ENCODE measurements at places on chromosomes 5 and 9.

DNA sequence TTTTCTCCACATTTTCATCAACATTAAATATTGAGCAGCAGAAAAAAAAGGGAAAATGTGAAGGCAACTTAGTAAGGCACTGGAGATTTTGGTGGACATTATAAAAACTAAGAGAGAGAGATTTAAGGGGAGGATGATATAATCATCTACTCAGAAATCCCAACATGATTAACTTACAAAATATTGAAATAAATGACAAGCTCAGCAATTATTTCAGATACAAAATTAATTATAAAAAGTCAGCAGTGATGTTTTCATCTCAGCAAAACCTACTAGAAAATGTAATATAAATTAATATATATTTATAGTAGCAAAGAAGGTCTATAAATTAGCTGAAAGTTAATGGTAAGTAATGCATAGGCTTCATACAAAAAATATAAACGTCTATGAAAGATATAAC is 30.8 kb upstream of the PRDM9 start:
- no peak for DNase-seq

DNA sequence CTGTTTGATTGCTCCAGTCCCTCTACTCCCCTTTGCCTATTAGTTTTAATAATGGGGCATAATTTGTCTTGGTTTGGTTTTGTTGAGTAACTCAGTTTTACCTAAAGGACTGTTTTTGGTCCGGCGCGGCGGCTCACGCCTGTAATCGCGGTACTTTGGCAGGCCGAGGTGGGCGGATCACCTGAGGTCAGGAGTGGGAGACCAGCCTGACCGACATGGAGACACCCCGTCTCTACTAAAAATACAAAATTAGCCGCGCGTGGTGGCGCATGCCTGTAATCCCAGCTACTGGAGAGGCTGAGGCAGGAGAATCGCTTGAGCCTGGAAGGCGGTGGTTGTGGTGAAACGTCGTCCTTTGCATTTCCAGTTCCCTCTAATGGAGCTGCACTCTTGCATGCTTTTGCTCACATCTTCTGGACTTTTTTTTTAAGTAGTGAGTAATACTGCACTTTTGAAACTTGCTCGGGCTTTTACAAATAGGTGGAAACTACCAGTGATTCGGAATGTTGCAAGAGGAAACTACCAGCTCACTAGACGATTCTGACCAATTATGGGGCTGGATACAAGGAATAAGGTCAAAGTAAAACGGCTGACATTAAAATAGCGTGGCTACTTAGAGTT is 721 bp upstream of the MAML1 start:
- DNase-seq: peak; percentile 52

GRCh38 chr9:137435381-137435891 is 5.7 kb downstream of the ENTPD8 start:
- DNase-seq: no peak

GRCh38 chr9:133786371-133786753 is 48.2 kb upstream of the SARDH start:
- no peak for DNase-seq

DNA sequence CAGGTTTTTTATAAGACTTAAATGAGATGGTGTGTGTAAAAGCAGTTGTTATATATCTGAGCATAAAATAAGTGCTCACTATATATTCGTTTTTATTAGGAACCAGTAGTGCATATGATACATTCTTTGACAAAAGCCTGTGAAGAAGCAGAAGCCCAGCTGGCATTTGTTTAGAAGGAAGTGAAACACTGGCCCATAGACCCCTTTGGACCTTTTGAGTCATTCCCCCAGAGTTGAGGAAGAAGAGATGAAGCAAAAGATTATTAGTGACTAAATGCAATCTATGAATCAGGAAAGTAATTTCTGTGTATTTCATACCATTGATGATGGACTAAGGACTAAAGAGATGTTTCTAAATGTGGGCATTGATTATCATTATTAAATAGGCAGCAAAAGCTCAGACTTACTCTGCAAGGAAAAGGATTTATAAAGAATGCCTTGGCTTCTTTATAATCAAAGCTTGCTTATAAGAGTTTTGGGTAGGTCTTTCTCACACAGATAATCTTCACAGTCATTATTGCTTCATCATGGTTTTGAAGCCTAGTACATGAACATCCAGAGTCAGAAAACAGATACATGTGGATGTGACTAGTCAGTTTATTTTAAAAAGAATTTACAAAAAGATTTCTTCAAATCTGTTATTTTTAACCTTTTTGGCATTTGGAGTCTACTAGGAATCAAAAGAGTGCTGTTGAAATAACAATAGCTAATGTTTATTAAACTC is 16.9 kb upstream of the FER start:
- DNase-seq: no peak

DNA sequence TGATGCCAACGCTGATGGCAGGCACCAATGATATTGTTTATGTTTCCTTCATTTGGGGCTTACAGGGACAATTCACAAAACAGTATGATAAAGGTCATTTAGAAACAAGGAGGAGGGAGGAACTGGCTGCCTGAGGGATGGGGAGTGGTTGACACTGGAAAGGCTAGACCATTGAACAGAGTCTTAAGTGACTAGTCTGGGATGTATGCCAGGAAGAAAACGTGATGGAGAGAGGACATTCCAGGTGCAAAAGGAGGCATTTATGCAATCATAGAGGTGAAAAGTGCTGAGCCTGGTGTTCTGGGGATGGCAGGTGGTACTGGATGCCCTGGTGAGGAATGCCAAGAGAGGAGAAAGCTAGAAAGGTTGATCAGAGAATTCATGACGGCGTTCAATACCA is 153.4 kb downstream of the ZNF462 start:
- no peak for DNase-seq

GRCh38 chr5:181199881-181200638 is 4.9 kb downstream of the TRIM7 start:
- DNase-seq: no peak

GRCh38 chr5:141783005-141783946 is 94.9 kb downstream of the PCDH1 start:
- no peak for DNase-seq

DNA sequence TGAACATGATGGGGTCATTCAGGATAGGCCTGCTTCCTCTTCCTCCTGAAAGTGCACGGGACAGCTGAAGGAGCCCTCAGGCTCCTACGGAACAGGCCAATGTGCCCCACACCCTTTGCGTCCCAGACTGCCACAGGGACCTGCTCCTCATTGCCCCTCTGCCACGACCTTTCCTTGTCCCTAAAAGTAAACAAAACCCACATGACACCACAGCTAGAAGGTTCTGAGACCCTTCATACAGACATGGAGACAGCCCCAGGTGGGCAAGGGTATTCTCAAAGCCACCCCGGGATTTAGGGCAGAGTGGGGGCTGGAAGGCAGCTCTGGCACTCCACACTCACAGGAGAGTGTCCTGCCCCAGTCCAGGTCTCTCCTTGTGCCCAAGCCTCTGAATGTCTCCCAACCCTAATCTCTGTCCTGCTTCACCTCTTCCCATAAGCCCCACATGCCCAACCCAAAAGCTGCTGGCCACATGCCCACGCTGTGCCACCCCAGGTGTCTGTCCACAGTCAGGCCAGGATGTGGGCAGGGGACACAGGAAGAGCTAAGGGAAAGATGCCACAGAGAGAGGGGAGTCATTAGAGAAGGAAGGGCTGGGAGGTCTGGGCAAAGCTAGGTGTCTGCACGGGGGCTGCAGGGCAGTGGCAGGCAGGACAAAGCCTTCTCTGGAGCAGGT is 800 bp downstream of the AMBP start:
- no peak for DNase-seq

DNA sequence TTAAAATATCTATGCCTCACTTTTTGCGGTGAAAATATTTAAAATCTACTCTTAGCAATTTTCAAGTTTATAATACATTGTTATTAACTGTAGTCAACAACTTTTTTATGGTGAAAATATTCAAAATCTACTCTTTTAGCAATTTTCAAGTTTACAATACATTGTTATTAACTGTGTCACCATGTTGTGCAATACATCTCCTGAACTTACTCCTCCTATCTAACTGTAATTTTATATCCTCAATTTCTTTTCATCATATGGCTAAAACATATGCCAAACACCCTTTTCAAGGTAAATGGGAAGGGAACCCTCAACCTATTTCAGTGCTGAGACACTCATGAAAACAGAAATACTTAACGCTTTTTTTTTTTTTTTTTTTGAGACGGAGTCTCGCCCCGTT is 982.7 kb upstream of the DMAC1 start:
- no peak for DNase-seq

DNA sequence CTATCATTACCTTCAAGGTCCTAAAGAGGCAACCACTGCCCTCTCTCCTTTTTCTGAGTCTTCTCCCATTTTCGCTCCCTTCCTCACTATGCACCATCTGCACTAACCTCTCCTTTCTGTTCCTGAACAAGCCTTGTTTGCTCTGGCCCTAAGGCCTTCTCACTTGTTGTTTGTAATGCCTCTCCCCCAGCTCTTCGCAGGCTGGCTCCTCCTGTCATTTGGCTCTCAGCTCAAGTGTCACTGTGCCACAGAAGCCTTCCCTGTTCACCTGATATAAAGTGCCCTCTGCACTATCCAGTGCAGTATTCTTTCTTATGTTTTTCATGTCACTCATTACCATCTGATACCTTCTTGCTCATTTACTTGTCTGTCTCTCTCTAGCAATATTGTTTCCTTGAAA is 303.7 kb downstream of the KCNN2 start:
- DNase-seq: no peak

- no peak for DNase-seq
These were observed 153.9 kb upstream of the MEF2C start for GRCh38 chr5:89036704-89037489.

- no peak for DNase-seq
These were observed 6.3 kb downstream of the PRR7 start for GRCh38 chr5:177452688-177453638.

- no peak for DNase-seq
These were observed 83.9 kb upstream of the TAS2R1 start for GRCh38 chr5:9713959-9714586.

DNA sequence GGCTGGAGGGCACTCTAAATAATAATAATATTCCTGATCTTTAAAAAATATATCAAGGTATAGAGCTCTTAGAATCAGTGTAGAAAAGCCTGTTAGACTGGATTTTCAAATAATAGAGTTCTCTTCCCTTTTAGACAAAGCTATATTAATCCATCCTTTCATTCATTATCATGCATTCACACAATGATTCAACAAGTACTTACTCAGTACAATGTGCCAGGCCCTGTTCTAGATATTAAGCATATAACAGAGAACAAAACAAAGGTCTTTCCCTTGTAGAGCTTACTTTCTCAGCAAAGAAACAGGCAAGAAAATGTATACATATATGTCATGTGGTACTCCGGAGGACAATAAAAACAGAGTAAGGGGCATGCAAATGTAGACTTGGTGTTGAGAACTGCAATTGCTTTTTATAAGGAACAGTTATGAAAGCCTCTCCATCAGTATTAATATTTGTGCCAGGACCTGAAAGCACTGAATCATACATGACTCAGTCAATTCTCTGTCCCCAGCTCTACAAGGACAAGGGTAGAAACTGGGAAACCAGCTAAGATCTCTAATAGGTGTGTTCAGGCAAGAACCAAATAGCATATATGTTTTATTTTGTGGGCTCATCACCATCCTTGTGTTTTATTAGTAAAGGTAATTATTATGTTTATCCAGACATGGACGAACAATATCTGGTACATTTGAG is 72.2 kb downstream of the PIP5K1B start:
- DNase-seq: no peak

DNA sequence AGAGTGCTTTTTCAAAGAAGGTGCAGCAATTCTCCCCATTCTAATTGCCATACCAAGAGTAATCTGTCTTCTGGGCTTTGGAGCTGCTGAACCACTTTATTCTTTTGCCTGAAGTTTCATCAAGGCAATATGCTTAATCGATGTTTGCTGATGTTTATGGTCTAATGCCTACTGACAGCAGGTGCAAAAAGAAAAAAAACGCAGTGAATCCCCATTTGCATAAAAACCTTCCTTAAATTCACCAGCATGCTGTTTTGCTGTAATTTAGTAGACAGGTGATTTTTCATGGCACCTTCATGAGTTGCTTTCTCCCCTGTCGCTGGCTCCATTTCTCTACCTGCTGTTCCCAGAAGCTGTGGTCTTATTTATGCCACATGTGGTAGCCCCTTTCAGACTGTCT is 83.1 kb upstream of the MAST4 start:
- no peak for DNase-seq

DNA sequence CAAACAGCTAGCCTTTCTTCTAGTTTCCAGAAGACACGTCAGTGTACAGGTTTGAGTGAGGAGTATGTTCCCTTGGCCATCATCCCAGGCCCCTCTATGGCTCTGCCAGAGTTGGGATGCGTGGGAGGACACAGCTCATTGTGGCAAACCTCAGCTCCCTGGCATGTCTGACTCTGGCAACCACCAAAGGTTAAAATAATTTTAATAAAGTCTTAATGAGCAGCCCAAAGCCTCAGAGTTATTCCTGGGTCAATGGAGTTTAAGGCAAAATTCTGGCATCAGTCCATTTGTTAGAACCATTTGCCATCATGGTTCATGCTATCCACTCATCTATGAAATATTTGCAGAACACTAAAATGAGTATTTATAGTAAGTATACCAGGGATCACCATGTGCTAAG is 79.8 kb upstream of the PAPPA start:
- no peak for DNase-seq

- DNase-seq: no peak
These were observed 365.2 kb upstream of the TUSC1 start for GRCh38 chr9:26043431-26043830.

DNA sequence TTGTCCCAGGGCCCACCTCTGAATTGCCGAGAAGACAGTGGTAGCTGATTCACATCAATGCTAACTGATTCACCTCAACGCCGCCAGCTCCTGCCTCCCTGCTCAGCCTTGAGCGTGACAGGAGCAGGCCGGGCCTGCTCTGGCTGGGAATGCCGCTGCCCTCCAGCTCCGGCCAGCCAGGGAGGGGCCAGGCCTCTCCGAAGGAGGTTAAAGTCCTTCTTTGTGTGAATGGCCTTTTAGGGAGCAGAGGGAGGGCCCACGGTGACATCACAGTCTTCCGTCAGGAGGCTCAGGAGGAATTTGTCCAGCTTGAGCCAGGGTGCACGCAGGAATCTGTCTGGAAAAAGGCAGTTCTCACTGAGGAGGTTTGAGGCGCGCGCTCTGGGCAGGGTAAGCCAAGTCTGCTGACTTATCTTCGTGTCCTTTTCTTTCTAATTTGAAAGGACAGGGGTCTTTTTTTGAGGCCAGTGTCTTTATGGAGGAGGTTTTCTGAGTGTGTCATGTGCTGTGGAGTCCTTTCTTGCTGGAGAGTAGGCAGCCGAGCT is 82.7 kb downstream of the C9orf152 start:
- DNase-seq: no peak

- no peak for DNase-seq
These were observed 51.4 kb downstream of the TRIP13 start for GRCh38 chr5:943918-944620.

Data from activated CD4-positive, alpha-beta memory T cell treated with anti-CD3 and anti-CD28 coated beads for 36 hours (primary cell).